ENCODE measurements at places on chromosomes 6 and 20. TPM values are rescaled to one million over a fixed set of nuclear protein-coding genes. Genes with fewer than 3 reads are reported as not detected.

PPP1R14C gene
- 35.4 TPM for polyA plus RNA-seq

DNA sequence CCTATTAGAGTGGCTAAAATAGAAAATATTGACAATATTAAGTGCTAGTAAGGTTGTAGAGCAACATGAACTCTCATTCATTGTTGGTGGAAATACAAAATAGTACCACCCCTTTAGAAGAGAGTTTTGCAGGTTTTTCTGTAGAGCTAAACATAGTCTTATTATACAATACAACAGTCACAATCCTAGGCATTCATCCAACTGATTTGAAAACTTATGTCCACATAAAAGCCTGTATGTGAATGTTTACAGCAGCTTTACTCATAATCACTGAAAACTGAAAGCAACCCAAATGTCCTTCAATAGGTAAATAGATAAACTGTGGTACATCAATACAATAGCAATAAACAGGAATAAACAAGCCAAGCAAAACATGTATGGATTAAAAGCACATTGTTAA lies 162.6 kb upstream of the PRND start:
- DNase-seq: no peak
- H3K27ac ChIP-seq: no peak overlapping the region
- H3K27me3 ChIP-seq: no peaks in the 10 kb centered on the region
- H3K4me3 ChIP-seq: no peak overlapping the region
- no peaks in the 10 kb centered on the region for H3K36me3 ChIP-seq

DNA sequence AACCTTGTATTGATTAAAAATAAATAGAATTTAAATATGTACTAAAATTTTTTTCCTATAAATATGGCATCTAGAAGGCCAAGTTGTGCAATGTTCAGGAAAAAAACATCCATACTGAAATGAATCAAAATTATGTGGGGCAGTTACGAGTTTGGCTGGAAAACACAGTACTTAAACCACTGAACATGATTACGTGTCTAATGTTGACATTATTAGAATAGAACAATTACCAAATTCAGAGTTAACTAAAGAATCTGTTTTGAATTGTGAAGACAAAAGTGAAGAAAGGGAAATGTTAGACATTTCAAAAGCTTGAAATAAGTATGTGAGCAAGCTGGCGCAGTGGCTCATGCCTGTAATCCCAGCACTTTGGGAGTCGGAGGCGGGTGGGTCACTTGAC lies 57.2 kb downstream of the KLHL31 start:
- no peak for DNase-seq
- H3K36me3 ChIP-seq: no peaks in the 10 kb centered on the region
- H3K4me1 ChIP-seq: peaks cover 25% of the 10 kb centered on the region
- H3K27me3 ChIP-seq: no peaks in the 10 kb centered on the region

DNA sequence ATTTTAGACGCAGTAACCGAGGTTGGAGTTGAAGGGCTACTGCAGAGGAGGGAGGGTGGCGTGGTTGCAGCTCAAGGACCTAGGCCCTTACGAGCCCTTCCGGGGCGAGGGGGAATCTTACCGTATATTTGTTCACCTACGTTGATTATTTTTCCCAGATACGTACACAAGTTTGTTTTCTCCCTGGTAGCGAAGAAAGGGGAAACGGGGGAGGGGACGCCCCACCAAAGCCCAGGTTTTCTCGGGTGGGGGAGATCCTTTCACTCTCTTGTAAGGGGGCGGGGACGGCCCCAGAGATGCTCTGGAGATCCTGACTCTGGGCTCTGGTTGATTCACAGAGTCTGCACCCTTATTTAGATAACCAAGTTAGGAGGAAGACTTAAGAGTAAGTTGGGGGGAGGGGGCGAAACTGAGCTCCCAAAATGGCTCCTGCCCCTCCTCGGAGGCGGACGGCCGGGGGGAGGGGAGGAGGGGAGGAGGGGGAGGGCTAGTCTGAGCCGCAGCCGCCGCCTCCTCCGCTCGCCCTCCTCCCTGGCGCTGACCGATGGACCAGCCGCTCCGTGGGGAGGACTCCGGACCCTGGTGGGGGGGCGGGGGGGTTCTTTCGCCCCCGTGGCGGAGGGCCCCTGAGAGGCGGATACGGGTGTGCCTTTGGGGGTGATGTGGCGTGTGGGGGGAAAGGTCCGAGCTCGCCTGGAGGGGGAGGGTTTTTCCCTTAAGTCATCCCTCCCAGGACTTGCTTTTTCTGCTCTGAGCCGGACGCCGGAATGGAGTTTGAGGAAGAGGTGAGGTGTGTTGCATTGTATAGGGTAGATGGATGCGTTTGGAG lies 2.2 kb downstream of the BRD2 start:
- peaks cover 19% of the 10 kb centered on the region for H3K4me1 ChIP-seq
- H3K27me3 ChIP-seq: no peaks in the 10 kb centered on the region
- H3K4me3 ChIP-seq: peak overlapping the region; percentile 79
- peak overlapping the region; percentile 100 for H3K27ac ChIP-seq
- peaks cover 36% of the 10 kb centered on the region for H3K36me3 ChIP-seq
- no peak for DNase-seq

- peaks cover 11% of the 10 kb centered on the region for H3K4me1 ChIP-seq
- no peaks in the 10 kb centered on the region for H3K36me3 ChIP-seq
- no peak for DNase-seq
- H3K4me3 ChIP-seq: peak overlapping the region; percentile 99
- H3K27ac ChIP-seq: peak overlapping the region; percentile 72
Observed at GRCh38 chr6:34390531-34391472, 1.7 kb downstream of the NUDT3 start.

GRCh38 chr6:25913741-25914140 lies 16.8 kb downstream of the SLC17A2 start:
- no peaks in the 10 kb centered on the region for H3K4me1 ChIP-seq
- H3K4me3 ChIP-seq: no peak overlapping the region
- no peak overlapping the region for H3K27ac ChIP-seq
- H3K36me3 ChIP-seq: no peaks in the 10 kb centered on the region
- no peak for DNase-seq

GRCh38 chr20:2698186-2698817 lies 5.7 kb downstream of the EBF4 start:
- H3K4me3 ChIP-seq: no peak overlapping the region
- DNase-seq: no peak
- peaks cover 61% of the 10 kb centered on the region for H3K27me3 ChIP-seq
- no peaks in the 10 kb centered on the region for H3K4me1 ChIP-seq
- no peaks in the 10 kb centered on the region for H3K36me3 ChIP-seq

- no peaks in the 10 kb centered on the region for H3K27me3 ChIP-seq
- H3K4me3 ChIP-seq: no peak overlapping the region
- DNase-seq: no peak
- H3K4me1 ChIP-seq: peaks cover 9% of the 10 kb centered on the region
- H3K27ac ChIP-seq: no peak overlapping the region
Observed at GRCh38 chr20:11168026-11168425, 494.2 kb upstream of the JAG1 start.

TFAP2B gene
- polyA plus RNA-seq: 0.01 TPM

MUC21 gene
- not detected for polyA plus RNA-seq

PDYN gene
- polyA plus RNA-seq: not detected

- H3K36me3 ChIP-seq: no peaks in the 10 kb centered on the region
- no peak overlapping the region for H3K4me3 ChIP-seq
- DNase-seq: no peak
- H3K27me3 ChIP-seq: no peaks in the 10 kb centered on the region
Observed at GRCh38 chr6:45679631-45680030, 301.9 kb upstream of the SUPT3H start.

- no peaks in the 10 kb centered on the region for H3K36me3 ChIP-seq
- H3K4me3 ChIP-seq: no peak overlapping the region
- no peaks in the 10 kb centered on the region for H3K4me1 ChIP-seq
- DNase-seq: no peak
Observed at GRCh38 chr6:131972741-131973140, 21.6 kb upstream of the CCN2 start.

- no peak overlapping the region for H3K27ac ChIP-seq
- DNase-seq: no peak
- H3K27me3 ChIP-seq: peaks cover 49% of the 10 kb centered on the region
- no peaks in the 10 kb centered on the region for H3K36me3 ChIP-seq
Observed at GRCh38 chr20:35600176-35600992, 15.2 kb upstream of the SPAG4 start.

ANGPT4 gene
- not detected for polyA plus RNA-seq

PRR18 gene
- polyA plus RNA-seq: not detected

DNA sequence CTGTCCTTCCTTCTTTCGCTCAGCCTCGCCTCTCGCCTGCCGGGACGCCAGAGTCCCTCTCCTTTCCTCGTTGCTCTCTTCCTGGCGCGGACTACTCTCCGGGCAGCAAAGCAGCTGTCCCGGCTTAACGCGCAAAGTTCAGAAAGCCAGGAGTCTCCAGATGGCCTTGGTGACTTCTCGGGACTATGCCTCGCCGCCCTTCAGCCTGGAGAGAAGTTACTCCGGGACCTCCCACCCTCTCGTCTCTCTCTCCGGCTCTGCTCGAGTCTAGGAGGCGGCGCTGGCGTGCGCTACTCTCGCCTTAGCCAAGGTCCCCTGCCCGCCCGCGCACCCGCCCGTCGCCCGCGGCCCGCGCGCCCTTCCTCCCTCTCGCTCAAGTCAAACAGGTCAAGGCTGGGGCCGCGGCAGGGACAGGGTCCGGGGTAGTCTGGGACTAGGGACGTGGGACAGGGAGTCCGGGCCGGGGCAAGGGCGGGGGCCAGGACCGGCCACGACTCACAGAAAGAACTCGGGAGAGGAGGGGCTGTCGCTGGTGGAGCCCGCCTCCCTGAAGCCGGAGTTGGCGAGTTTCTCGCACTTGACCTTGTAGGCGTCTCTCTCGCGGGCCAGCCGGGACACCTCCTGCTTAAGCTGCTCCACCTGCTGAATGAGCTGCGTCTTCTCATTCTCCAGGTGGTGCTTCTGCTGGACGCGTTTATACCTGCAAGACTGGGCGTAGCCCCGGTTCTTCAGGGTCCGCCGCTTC lies 1.5 kb downstream of the MAFB start:
- no peak for DNase-seq
- H3K4me1 ChIP-seq: peaks cover 8% of the 10 kb centered on the region
- peak overlapping the region; percentile 69 for H3K4me3 ChIP-seq
- H3K36me3 ChIP-seq: no peaks in the 10 kb centered on the region
- peaks cover 25% of the 10 kb centered on the region for H3K27me3 ChIP-seq
- no peak overlapping the region for H3K27ac ChIP-seq

DNA sequence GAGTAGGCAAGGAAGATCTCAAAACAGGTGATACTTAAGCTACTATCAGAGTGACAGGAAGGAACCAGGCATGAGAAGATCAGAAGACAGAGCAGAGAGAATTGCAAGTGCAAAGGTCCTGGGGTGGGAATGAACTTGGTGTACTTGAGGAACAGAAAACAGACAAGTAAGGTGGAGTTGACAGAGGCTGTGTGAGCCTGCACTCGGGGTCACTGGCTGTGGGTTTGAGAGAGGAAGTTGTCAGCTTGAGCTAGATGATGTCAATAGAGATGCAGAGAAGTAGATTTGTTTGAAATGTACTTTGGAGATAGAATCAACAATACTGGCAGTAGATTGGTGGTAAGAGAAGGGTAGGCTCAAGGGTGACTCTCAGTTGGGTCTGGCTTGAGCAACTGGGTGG lies 209.5 kb downstream of the CLIC5 start:
- H3K27ac ChIP-seq: no peak overlapping the region
- H3K4me3 ChIP-seq: no peak overlapping the region
- no peak for DNase-seq
- peaks cover 3% of the 10 kb centered on the region for H3K27me3 ChIP-seq

DNA sequence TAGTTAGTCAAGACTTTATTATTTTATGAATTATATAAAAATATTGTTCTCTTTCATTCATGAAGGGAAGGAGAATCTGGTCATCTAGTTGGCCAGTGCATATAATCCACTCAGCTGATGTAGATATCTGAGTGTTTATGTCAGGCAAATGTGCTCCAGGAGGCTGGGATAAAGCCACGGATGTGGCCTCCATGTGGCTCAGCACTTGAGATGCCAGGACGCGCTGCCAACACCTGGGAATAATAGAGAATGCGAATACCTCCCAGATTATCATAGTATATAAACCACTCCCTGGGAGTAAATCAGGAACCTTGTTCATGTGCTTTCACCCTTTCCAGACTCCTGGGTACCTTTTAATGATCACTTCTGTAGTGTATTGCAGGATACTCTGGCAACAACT lies 1006.0 kb downstream of the KIF16B start:
- H3K4me1 ChIP-seq: no peaks in the 10 kb centered on the region
- H3K4me3 ChIP-seq: no peak overlapping the region
- H3K36me3 ChIP-seq: no peaks in the 10 kb centered on the region
- H3K27ac ChIP-seq: no peak overlapping the region
- H3K27me3 ChIP-seq: no peaks in the 10 kb centered on the region

BACH2 gene
- polyA plus RNA-seq: 0.62 TPM

LY6G6F gene
- not detected for polyA plus RNA-seq

DNA sequence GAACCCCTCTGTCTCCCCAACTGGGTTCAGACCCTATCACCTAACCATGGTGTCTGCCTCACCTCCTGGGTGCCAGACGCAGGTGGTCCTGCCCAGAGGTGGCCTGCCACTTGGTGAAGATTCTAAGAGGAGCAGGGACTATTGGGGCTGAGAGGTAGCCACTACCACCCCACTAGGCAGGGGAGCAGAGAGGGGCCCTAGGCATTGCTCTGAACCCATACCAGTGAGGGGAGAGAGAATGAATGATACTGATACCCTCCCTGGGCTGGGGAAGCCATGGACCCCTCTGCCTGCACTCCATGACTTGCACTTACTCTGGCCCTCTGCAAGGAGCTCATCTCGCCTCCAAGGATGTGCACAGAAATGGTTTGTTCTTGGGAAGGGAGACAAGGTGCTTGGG lies 31.7 kb upstream of the SPDEF start:
- peaks cover 8% of the 10 kb centered on the region for H3K4me1 ChIP-seq
- no peak for DNase-seq
- no peak overlapping the region for H3K27ac ChIP-seq
- no peaks in the 10 kb centered on the region for H3K27me3 ChIP-seq
- H3K4me3 ChIP-seq: no peak overlapping the region

- H3K27me3 ChIP-seq: peaks cover 3% of the 10 kb centered on the region
- no peaks in the 10 kb centered on the region for H3K4me1 ChIP-seq
- no peak overlapping the region for H3K27ac ChIP-seq
- no peak for DNase-seq
Observed at GRCh38 chr6:20331625-20332024, 70.1 kb upstream of the E2F3 start.

CLIC5 gene
- 0.09 TPM for polyA plus RNA-seq

GRCh38 chr6:168051648-168052047 lies 27.4 kb downstream of the FRMD1 start:
- no peaks in the 10 kb centered on the region for H3K36me3 ChIP-seq
- H3K27ac ChIP-seq: no peak overlapping the region
- no peaks in the 10 kb centered on the region for H3K27me3 ChIP-seq
- H3K4me3 ChIP-seq: no peak overlapping the region

MPIG6B gene
- polyA plus RNA-seq: 0.06 TPM

Data from keratinocyte (primary cell).